ENCODE measurements at places on chromosomes 1 and 21.

DNA sequence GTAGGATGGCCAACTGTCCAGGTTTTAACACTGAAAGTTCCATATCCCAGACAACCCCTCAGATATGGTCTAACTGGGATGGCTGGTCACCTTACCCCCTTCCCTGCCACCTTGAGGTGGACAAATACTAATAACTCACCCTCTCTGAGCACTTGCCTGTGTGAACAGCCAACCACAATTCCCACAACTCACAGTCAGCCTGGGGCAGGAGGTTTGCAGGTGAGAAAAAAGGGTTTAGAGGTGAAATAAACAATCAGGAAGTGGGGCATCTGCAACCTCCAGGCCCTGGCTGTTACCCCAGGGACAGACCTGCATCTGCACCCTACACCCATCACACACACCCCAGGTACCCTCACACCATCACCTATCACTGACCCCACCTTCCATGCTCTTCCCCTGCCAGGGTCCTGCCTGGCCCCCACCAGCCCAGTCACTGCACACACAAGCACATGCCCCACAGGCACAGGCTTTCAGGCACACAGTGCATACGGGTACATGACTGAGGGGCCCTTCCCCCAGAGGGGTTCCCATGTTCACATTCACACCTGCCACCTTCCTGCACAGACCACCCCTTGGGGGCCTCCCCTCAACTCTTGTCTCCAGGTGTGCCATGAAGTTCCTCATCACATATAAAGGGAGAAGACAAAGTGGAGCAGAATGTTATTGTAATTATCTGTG lies 679.5 kb downstream of the MATN1 start:
- no peak for DNase-seq

DNA sequence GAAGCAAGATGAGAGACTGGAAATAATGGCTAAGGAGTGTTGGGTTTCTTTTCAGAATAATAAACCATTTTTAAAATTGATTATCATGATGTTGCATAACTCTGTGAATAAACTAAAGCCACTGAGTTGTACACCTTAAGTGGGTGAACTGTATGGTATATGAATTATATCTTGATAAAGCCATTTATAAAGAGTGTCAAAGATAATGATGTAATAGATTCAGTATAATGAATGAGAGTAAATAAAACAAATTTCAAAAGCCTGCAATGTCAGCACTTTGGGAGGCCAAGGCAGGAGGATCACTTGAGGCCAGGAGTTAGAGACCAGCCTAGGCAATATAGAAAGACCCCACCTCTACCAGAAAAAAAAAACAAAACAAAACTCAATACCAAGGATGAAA lies 16.3 kb downstream of the NSL1 start:
- no peak for DNase-seq

DNA sequence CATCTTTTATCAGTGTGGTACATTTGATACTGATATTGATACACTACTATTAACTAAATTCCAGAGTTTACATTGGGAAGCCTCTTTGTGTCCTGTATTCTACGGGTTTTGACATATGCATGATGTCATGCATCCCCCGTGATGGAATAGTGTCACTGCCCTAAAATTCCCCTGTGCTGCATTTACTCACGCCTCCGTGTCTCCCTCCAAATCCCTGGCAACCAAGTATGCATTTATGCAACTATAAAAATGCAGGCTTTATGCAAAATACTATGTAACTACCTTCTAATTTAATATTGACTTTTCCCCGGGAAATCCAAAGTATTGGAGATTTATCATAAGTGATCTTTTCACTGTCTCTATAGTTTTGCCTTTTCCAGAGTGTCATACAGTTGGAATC lies 453.7 kb upstream of the RUNX1 start:
- DNase-seq, result no peak

GRCh38 chr1:94713472-94714141 lies 106.5 kb upstream of the SLC44A3 start:
- DNase-seq, result no peak

DNA sequence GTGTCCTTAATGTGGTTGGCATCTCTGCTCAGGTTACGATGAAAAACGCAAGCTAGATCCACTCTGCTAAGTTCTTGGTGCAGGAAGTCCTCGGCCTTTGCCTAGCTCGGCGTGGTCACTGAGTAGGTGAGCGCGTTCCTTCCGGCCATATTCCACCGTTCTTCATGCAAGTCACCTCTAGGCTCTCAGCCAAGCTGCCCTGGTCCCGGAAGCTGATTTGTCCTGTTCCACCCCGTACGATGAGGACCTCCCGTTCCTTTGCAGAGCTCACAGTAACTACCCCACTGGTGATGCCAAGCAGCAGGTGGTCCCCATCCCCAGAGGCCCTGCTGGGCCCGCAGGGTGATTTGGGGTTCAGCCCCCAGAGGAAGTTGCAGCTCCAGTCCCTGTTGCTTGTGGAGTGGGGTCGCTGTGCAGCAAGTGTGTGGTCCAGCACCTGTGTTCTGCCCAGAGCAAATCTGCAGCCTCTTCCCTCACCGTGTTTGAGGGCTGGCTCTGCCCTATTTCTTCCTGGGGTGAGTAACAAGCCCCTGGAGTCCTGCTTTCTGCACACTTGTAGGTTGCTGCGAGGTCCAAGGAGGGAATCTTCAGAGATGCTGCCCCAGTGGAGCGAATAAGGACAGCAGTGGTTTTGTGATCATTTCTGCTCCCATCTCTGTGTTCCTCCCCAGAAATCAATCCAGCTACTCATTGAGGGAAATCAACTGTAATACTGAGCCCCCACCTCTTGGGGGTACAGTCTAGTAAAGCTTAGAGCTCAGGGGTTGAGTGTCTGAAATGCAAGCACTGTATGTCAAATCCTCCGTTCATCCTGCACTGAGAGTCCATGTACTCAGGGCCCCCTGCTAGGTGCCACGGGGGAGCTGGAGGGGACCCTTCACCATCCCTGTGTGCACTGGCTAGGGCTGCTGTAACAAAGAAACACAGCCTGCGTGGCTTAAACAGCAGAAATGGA lies 2.3 kb downstream of the UMODL1 start:
- DNase-seq, result no peak

DNA sequence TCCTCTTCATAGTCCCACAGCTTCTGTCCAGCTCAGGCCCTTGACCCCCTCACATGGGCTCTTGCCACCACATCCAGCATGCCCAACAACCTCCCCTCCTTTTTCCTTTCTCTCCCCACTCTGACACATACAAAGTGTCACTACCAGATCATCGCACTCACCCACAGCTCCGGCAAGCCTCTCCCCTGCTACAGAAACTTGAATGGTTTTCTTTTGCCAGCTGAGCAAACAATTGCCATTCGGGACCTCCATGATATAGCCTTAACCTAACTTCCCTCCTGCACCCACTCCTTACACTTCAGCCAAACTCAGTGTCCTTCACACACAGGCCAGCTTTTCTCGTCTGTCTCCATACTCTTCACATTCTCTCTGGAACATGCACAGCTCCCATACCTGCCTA lies 43.3 kb downstream of the MAB21L3 start:
- no peak for DNase-seq

- no peak for DNase-seq
Measured at GRCh38 chr21:34826836-34827235, 158.0 kb downstream of the CLIC6 start.

DNA sequence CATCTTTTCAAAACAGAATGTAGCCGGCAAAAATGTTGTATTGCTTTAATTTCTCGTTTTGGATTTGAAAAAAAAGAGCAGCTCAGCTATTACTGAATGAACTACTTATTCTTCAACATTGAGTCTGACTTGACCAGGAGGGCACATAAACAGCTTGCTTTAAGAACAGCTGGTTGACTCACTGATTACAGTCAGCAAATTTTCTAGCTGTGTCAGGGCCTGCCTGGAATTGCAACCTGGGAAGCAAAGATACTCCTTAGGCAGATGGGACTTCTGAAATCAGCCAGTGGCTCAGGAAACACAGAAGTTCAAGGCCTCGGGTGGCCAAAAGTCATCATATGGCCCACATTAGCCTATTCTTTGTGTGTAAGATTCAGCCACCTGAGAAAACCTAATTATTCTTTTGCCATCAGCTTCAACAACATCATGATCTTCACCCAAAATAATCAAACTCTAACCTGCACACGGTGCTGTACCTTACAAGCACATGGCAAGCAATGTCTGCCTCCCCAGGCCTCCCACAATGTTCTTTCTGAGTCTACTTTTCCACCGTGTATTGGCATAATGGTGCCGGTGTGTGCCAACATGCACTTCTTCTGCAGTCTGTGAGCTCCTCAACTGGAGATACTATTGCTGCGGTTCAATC lies 307.2 kb downstream of the HHIPL2 start:
- no peak for DNase-seq

GRCh38 chr1:63575340-63575826 lies 17.8 kb upstream of the PGM1 start:
- DNase-seq, result peak; percentile 15

DNA sequence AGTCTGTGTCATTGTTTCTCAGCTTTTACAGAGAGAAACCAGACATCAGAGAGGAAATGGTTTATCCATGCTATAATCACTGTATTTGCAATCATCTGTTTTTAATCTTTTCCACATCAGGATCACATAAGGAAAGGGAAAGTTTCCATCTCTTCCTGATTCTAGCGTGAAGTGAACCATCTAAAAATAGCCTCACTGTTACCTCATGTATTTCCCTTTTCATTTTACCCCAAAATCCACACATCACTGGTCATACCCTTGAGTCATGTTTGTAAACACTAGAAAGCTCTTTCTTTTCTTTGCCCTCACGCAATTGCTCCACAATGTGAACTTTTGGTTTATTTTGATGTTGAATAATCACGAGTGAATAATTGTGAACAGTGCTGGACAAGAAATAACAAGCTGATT lies 146.0 kb downstream of the PLA2G4A start:
- DNase-seq, result no peak

- no peak for DNase-seq
Measured at GRCh38 chr1:11461531-11462137, 17.3 kb upstream of the DISP3 start.

GRCh38 chr1:146039844-146040194 lies 18.3 kb upstream of the HJV start:
- DNase-seq, result no peak

- DNase-seq, result no peak
Measured at GRCh38 chr1:220681220-220681880, 8.8 kb upstream of the C1orf115 start.

DNA sequence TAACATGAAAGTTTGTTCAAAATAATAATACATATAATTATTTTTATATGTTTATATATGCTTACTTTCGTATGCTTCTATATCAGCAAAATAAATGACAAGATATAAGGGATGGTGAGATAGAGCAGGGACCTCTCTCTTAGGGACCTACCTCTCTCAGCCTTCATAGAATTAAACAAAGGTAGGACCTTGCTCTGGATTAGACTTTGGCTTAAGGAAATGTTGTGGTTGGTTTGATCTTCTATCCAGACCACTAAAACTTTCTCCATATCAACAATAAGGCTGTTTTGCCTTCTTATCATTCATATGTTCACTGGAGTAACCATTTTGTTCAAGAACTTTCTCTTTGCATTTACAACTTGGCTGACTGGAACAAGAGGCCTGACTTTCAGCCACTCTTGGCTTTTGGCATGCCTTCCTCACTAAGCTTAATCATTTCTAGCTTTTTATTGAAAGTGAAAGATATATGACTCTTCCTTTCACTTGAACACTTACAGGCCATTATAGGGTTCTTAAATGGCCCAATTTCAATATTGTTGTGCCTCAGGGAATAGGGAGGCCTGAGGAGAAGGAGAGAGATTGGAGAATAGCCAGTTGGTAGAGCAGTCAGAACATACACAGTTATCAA lies 14.4 kb downstream of the FRRS1 start:
- DNase-seq, result no peak

GRCh38 chr1:20552728-20553445 lies 514 bp downstream of the FAM43B start:
- DNase-seq, result no peak

DNA sequence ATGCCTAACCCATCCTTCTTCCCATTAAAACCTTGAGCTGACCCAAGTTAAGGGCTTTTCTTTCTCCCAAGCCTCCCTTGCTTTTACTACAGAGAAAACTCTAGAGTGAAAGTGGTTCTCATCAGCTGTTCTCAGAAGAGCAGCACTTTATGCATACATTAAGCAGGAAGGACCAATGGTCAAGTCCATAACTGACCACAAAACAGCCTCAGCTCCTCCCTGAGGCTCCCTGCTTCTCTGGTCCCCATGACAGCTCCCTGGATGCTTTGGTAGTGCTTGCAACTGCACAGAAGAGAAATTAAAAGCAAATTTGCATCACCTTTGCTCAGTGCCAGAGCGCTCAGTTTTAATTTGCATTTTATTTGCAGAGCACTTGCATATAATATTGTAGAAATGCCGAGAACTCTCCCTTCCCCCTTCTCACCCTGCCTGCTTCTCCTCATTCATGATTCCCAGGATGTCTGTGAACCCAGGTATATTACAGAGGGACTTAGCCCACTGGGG lies 56.1 kb downstream of the LMX1A start:
- no peak for DNase-seq

GRCh38 chr1:200262326-200262965 lies 147.4 kb downstream of the ZNF281 start:
- DNase-seq, result no peak

- no peak for DNase-seq
Measured at GRCh38 chr21:36661511-36662309, 37.2 kb upstream of the SIM2 start.

GRCh38 chr1:27658951-27659496 lies 13.0 kb downstream of the IFI6 start:
- DNase-seq, result peak; percentile 19

- peak; percentile 72 for DNase-seq
Measured at GRCh38 chr1:45018599-45019230, 6.7 kb downstream of the UROD start.

DNA sequence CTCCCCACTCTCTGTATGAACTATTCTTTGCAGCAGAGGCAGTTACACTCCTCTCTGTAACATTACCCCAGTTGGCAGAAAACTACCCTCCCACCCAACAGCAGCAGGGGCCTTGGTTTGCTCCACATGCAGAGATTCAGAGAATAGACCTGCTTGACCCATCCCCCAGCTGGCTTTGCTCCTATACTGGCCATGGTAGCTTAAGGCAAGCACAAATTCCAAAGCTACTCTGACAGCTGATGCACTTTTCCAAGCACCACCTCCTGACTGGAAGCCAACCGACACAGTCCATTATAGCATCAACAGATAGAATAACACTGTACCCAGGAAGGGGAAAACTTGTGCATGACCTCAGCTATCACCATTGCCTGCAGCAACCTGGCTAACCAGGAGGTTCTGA lies 846.5 kb upstream of the NCAM2 start:
- no peak for DNase-seq

- no peak for DNase-seq
Measured at GRCh38 chr1:79741720-79742421, 735.3 kb upstream of the ADGRL4 start.

DNA sequence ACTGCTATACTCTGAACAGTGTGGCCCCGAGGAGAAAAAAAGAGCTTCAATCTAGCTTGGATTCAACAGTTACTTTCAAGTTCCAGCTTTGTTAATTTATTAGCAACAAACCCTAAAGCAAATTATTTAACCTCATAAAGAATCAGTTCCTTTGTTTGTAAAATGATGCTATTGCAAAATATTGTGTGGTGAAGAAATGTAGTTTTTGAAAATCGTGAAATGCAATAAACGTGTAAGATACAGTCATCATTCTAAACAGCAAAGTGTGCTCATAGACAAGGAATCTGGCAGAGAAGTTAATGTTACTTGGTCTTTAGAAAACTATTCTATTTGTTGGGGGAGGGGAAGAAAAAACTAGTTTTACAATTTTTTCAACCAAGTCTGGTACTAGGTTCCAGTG lies 297.6 kb upstream of the ADGRL4 start:
- no peak for DNase-seq

- DNase-seq, result no peak
Measured at GRCh38 chr1:198725090-198725489, 86.2 kb downstream of the PTPRC start.

GRCh38 chr1:154420961-154421924 lies 16.1 kb downstream of the IL6R start:
- no peak for DNase-seq

- no peak for DNase-seq
Measured at GRCh38 chr1:186494832-186495271, 33.9 kb upstream of the PDC start.

Measured in activated CD4-positive, alpha-beta T cell treated with anti-CD3 and anti-CD28 coated beads, Interleukin-2, amount 10 ng/mL, durations not matched to agents 7 days and 5 days (primary cell).